ENCODE measurements at places on chromosomes 7 and 10. TPM values are rescaled to one million over a fixed set of nuclear protein-coding genes. Genes with fewer than 3 reads are reported as not detected.

DNA sequence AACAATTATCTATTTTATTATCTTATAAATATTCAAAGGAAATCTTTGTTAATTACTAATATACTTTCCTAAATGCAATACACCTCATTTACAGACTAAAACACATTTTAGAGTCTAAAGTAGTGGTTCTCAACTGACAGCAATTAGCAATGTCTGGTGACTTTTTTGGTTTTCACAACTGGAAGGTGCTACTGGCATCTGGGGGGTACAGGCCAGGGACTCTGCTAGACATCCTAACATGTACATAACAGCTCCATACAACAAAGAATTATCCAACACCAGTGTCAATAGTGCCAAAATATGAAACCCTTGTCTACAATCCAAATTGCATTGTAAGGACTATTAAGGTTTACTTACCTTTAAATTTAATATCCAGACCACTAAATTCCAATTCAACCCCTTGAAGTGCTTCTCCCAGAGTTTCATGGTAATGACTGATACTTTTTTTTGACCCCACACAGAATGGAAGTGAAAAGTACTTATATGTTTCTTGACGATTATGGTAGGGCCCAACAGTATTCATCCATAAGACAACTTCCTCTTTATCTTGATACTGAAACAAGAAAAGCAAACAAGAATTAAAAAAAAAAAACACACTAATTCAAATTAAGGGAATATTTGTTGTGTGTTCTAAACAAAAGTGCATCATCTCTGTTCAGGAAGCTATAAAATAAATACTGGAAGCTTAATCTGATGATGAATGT is 10.4 kb downstream of the TM9SF3 start:
- no peak for DNase-seq
- no peak overlapping the region for H3K27ac ChIP-seq

DNA sequence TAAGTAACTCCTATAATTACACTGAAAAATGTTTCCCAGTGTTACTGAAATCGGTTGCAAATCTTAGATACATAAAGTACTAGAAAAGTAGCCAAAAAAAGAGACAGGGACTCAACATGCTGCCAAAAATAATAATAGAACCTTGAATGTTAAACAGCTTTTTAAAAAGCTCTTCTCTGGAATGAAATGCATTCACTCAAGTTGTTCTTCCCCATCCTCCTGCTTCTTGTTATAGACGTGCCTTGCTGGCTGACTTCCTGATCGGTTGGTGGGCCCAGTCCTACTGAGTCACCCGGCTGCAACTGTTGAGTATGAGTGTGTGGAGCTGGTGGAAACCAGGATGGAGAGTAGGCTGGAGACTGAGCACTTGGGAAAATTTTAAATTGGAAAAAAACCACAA is 30.6 kb upstream of the RAPGEF5 start:
- DNase-seq = peak; percentile 19
- H3K4me1 ChIP-seq = no peaks in the 10 kb centered on the region
- no peak overlapping the region for H3K4me3 ChIP-seq
- H3K27me3 ChIP-seq = no peaks in the 10 kb centered on the region
- no peaks in the 10 kb centered on the region for H3K36me3 ChIP-seq

The PPP1R17 gene
- total RNA-seq = not detected

GRCh38 chr10:95363303-95363912 is 72.6 kb upstream of the PDLIM1 start:
- DNase-seq = no peak
- peaks cover 59% of the 10 kb centered on the region for H3K4me1 ChIP-seq

The OR2A5 gene
- total RNA-seq = not detected

The OPALIN gene
- total RNA-seq = not detected

DNA sequence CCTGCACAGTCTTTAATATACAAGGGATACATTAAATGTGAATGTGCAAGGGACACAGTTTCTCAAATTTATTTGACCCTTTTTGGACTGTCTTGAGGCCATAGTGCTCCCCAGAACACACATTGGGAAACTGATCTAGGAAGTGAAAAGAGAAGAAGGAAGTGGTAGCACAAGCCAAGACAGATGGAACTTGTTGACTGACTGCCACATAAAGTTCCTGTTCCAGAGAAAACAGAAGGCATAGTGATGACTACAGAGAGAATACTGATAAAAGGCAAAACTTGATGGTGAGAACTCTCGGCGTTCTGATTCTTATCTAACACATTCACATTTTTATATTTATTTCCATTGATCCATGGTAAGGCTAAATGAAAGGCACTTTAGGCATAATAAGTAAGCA is 1216.4 kb downstream of the CNTNAP2 start:
- H3K4me3 ChIP-seq = no peak overlapping the region
- no peak overlapping the region for H3K27ac ChIP-seq
- no peak for DNase-seq
- no peaks in the 10 kb centered on the region for H3K36me3 ChIP-seq
- H3K4me1 ChIP-seq = no peaks in the 10 kb centered on the region

DNA sequence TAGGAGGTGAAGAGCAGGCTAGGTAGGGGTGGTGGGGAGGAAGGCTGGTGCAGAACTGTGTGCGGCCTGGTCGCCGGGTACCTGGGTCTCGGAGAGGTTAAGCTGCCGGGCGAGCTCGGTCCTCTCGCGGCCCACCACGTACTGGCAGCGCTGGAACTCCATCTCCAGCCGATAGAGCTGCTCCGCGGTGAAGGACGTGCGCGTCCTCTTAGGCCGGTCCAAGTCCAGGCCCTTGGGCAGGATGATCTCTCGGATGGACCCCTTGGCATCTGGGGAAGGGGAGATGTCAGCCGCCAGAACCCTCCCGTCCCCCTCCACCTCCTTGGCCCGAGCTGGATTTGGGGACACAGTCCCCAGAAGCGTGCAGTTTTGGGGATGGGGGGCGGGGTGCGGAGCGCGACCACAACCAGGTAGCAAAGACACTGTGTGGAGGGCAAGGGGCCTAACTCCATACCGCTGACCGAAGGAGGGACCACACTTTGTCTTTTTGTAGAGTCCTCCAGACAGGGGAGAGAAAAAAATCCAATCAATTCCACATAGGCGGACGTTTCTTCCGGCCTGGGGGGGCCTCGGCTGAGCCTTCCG is 1.6 kb downstream of the VAX1 start:
- H3K36me3 ChIP-seq = no peaks in the 10 kb centered on the region
- peaks cover 99% of the 10 kb centered on the region for H3K27me3 ChIP-seq

DNA sequence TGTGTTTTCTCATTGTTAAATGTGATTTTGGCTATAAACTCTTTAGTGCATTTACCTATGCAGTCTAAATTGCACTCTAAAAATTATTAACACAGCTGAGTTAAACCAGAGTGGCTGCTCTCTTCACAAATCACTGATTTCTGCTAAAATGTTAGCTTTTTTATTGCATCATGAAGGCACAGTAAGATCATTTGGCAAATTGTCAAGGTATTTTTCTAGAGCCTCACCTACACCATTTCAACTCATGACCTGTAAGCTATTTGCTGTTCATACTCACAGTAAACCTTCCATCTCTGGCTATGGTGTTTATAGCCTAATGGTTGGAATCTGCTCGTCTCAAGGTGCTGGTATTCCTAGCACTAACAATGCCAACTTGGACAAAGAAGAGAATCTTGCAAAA is 25.7 kb downstream of the NDUFB2 start:
- H3K27ac ChIP-seq = no peak overlapping the region
- no peak for DNase-seq
- no peak overlapping the region for H3K4me3 ChIP-seq
- no peaks in the 10 kb centered on the region for H3K4me1 ChIP-seq

The AKR1D1 gene
- not detected for total RNA-seq

The MYO1G gene
- total RNA-seq = 0.77 TPM

The TMEM225B gene
- not detected for total RNA-seq

- no peak overlapping the region for H3K27ac ChIP-seq
- no peaks in the 10 kb centered on the region for H3K27me3 ChIP-seq
- no peak overlapping the region for H3K4me3 ChIP-seq
- peaks cover 32% of the 10 kb centered on the region for H3K36me3 ChIP-seq
Measured at GRCh38 chr10:91931526-91932190, 8.1 kb downstream of the BTAF1 start.

All from left ventricle myocardium inferior (tissue), 1 donor.